ENCODE measurements at places on chromosomes 5 and 9.

GRCh38 chr5:108238936-108239887, 142.7 kb downstream of the FBXL17 start:
- H3K27me3 ChIP-seq, result no peaks in the 10 kb centered on the region
- H3K4me1 ChIP-seq, result peaks cover 2% of the 10 kb centered on the region
- H3K4me3 ChIP-seq, result no peak overlapping the region
- no peak overlapping the region for H3K27ac ChIP-seq
- H3K36me3 ChIP-seq, result no peaks in the 10 kb centered on the region

DNA sequence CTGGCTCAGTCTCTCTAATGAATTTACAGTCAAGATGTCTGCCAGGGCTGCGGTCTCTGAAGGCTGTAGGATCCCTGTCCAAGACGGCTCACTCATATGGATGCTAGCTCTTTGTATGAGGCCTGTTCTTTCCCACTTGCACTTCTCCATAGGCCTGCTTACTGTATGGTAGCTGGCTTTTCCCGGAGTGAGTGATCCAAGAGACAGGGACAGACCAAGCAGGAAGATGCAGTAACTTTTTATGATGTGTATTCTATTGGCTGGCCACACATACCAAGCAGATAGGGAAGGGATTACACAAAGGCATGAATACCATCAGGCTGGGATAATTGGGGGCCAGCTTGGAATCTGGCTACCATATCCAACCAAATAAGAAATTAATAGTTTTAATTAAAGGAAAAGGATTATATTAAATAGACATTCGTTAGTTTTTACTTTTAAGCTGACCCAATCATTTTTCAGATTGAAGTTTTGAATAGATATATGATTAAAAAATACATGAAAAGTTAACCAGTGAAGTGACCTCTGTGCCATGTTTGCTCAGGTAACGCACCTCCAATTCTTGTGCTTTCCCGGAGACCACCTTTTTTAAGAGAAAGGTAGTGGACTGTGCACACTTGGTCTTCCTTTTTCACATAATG, 20.6 kb downstream of the NSD1 start:
- no peak overlapping the region for H3K27ac ChIP-seq
- H3K4me3 ChIP-seq, result no peak overlapping the region
- no peaks in the 10 kb centered on the region for H3K4me1 ChIP-seq
- no peak for DNase-seq

GRCh38 chr5:125597338-125597737, 825.9 kb upstream of the GRAMD2B start:
- H3K27ac ChIP-seq, result no peak overlapping the region
- no peaks in the 10 kb centered on the region for H3K36me3 ChIP-seq
- peaks cover 9% of the 10 kb centered on the region for H3K4me1 ChIP-seq
- H3K27me3 ChIP-seq, result no peaks in the 10 kb centered on the region
- DNase-seq, result no peak

GRCh38 chr5:72835633-72836032, 19.2 kb downstream of the TNPO1 start:
- H3K27ac ChIP-seq, result no peak overlapping the region
- no peaks in the 10 kb centered on the region for H3K36me3 ChIP-seq
- H3K4me3 ChIP-seq, result no peak overlapping the region
- no peaks in the 10 kb centered on the region for H3K27me3 ChIP-seq
- DNase-seq, result no peak

DNA sequence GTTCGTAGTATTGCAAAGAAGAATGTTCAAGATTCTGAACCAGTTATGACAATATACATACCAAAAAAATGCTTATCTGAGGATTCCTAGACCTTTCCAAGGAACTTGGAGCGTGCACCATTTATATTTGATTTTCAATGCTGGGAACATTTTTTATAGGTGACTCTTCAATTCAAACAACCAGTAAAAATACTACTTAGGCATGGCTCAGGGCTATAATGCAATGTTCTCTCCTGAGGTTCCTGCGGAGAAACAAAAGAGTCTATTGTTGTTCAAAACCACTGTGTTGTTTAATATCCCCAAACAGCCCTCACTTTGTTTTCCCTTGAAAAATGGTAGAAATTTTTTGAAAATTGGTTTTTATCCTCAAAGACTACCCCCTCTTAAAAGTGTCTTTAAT, 335.7 kb upstream of the IZUMO3 start:
- peaks cover 16% of the 10 kb centered on the region for H3K4me1 ChIP-seq
- H3K27me3 ChIP-seq, result no peaks in the 10 kb centered on the region
- DNase-seq, result peak; percentile 24
- no peak overlapping the region for H3K4me3 ChIP-seq
- H3K27ac ChIP-seq, result no peak overlapping the region

DNA sequence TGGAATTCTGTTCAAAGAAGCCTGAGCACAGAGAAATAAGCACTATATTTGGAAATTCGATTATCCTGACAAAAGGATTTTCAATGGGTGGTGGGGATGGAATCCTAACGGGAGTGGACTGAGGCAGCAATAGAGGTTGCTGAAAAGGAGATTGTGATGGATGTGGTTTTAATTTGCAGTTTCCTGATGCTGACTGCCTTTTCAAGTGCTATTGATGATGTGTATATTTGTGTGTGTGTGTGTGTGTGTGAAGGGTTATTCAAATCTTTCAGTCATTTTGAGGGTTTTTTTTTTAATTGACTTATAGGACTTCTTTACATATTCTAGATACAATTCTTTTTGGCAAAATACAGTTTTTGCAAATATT, 614.5 kb downstream of the HINT1 start:
- no peaks in the 10 kb centered on the region for H3K36me3 ChIP-seq
- DNase-seq, result no peak

DNA sequence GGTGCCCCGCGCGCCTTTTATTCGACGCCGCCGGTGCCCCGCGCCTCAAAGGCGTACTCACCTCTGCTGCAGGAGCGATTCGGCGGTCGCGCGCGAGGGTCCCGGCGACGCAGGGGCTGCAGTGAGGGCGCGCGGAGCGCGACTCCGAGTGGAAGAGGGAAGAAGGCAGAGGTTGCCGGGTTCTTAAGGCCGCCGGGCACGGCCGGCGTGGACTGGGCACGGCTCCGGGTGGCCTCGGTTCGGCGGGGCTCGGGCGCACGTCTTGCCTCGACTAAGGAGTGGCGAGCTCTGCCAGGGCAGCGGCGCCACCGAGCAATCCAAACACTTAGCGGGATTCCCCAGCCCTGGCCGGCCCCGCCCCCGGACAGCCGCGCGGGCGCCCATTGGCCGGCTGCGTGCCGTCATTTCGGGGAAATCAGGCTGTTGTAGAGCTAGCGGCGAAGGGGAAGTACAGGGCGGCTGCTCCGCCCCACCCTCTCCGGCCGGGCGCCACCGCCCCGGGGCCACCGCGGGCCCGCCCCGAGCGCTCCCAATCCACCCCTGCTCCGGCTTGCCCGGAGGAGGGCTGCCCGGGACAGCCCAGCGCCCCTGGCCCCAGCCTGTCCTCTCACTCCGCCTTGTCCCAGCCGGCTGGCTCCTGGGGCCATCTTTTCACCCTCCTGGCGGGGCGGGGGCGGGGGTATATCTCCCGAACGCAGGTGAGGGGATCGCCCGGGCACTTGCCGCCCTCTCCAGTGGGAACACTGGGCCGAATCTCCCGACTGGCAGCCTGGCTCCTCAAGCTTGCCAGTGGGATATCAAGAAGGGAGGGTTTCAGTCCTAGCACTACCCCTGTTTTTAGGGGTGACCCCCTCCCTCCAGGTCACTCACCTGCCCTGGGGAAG, at the start of gene IRF1:
Gene IRF1, minus strand, starts transcription at position 290 of the 884 bp plus-strand sequence. CDS start 1,295 bp downstream, outside the sequence.
- peak; percentile 94 for DNase-seq
- H3K27ac ChIP-seq, result no peak within 1 kb of the TSS

GRCh38 chr5:172731680-172732074, 39.3 kb downstream of the DUSP1 start:
- H3K4me1 ChIP-seq, result no peaks in the 10 kb centered on the region
- no peak overlapping the region for H3K27ac ChIP-seq
- H3K4me3 ChIP-seq, result no peak overlapping the region
- no peak for DNase-seq
- peaks cover 2% of the 10 kb centered on the region for H3K27me3 ChIP-seq

DNA sequence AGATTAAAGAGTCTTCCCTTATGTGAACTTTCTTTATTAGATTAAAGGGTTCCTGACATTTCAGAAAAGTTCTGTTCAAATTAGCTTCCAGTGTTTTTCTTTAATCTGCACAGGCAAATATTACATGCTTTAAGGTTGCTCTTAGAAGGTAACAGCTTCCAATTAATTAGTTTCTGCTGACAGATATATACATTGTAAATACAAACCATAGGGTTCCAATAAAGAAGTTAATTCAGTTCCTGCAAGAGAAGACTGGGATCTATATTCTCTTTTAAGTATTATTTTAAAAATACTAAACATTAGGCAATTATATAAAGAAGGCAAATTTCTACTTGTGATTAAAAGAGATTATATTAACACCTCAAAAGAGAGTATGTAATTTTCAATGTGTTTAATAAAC, 795.7 kb downstream of the MAT2B start:
- no peak overlapping the region for H3K4me3 ChIP-seq
- no peak overlapping the region for H3K27ac ChIP-seq
- no peak for DNase-seq
- peaks cover 43% of the 10 kb centered on the region for H3K27me3 ChIP-seq
- peaks cover 8% of the 10 kb centered on the region for H3K4me1 ChIP-seq

DNA sequence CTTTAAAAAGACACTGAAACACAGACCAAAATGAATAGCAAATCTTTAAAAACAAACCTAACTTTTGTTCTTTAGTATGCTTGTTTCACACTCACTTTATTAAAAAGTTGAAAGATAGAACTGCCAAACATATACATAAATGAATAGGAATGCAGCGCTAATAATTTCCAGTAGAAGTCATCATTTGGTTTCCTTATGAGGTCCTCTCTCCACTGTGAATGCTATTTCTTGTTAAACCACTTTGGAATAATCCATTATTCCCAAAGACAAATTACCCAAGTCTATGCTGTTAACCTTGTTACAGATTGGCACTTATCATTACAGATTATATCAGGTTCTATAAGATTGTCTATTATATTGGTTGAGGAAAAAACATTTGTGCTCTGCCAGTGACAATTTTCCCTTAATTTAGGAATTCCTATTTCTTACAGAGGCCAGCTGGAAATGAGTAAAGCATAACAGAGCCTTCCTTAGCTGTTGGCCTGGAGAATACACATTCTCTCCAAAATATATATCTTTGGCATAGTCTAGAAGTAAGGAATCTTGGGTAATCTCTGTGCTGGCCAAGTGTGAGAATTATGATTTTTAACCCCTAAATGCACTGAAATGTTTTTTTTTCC, 29.3 kb upstream of the MINAR2 start:
- no peak overlapping the region for H3K4me3 ChIP-seq
- no peak for DNase-seq
- no peak overlapping the region for H3K27ac ChIP-seq
- H3K4me1 ChIP-seq, result no peaks in the 10 kb centered on the region
- no peaks in the 10 kb centered on the region for H3K27me3 ChIP-seq

GRCh38 chr5:176803068-176803942, 7.1 kb upstream of the UNC5A start:
- no peak overlapping the region for H3K27ac ChIP-seq
- DNase-seq, result no peak
- peaks cover 38% of the 10 kb centered on the region for H3K27me3 ChIP-seq
- H3K4me3 ChIP-seq, result no peak overlapping the region

DNA sequence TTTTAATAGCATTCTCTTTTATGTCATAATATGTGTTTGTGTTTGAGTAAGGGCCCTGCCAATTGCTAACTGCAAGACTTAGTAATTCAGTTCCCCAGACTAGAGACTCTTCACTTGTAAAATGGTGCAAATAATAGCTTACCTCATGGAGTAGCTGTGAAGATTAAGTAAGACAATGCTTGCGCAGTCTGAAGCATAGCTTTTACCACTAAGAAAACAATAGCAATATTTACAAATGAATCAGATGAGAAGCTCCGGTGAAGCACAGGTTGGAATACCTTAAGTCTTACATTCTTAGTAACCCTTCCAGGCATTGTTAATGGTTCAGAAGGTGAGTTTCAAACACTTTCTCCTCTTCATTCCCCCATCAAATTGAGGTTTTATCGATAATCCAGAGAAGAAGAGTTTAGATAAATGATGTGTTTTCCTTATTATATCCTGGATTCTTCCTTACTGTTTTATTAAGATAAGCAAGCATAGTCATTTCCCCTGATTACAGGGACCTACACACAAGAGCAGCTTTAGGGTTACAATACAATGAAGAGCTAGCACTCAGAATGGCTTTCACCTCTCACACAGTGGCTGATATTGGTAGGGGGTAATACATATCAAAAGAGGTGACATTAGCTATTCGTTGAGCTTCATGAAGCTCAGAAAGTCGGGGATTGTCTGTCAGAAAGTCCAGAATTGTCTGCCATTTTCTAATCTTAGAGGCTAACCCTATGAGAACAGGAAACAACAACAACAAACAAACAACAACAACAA, 96.4 kb upstream of the EDIL3 start:
- peaks cover 6% of the 10 kb centered on the region for H3K4me1 ChIP-seq
- no peak for DNase-seq
- no peak overlapping the region for H3K4me3 ChIP-seq
- H3K27ac ChIP-seq, result no peak overlapping the region
- H3K27me3 ChIP-seq, result no peaks in the 10 kb centered on the region

- no peak overlapping the region for H3K4me3 ChIP-seq
- H3K4me1 ChIP-seq, result no peaks in the 10 kb centered on the region
- no peaks in the 10 kb centered on the region for H3K36me3 ChIP-seq
- no peaks in the 10 kb centered on the region for H3K27me3 ChIP-seq
- no peak for DNase-seq
- H3K27ac ChIP-seq, result no peak overlapping the region
Observed at GRCh38 chr9:1201262-1201661, 151.1 kb downstream of the DMRT2 start.

- no peak overlapping the region for H3K27ac ChIP-seq
- DNase-seq, result no peak
- H3K27me3 ChIP-seq, result no peaks in the 10 kb centered on the region
- no peaks in the 10 kb centered on the region for H3K4me1 ChIP-seq
- no peak overlapping the region for H3K4me3 ChIP-seq
Observed at GRCh38 chr9:134551644-134552348, 89.8 kb upstream of the COL5A1 start.

DNA sequence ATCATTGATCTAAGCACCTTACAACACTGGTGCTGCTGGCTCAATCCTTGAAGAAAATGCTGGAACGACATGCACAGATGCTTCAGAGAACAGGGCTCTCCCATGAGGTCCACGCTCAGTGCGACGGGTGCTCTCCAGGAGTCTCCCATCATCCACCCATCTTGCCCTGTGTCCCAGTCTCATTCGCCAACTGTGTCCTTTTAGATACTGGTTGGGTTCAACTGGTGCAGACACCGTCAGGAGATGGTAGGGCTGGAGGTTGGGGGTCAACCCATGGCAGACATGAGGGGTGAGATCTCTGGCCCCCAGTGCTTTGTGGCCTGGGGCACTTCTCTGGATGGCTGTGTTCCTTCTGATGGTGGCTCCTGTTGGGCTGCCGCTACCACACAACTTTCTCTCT, 1.6 kb upstream of the OBP2B start:
- peaks cover 78% of the 10 kb centered on the region for H3K27me3 ChIP-seq
- H3K36me3 ChIP-seq, result no peaks in the 10 kb centered on the region
- no peak overlapping the region for H3K4me3 ChIP-seq
- DNase-seq, result no peak
- no peaks in the 10 kb centered on the region for H3K4me1 ChIP-seq

DNA sequence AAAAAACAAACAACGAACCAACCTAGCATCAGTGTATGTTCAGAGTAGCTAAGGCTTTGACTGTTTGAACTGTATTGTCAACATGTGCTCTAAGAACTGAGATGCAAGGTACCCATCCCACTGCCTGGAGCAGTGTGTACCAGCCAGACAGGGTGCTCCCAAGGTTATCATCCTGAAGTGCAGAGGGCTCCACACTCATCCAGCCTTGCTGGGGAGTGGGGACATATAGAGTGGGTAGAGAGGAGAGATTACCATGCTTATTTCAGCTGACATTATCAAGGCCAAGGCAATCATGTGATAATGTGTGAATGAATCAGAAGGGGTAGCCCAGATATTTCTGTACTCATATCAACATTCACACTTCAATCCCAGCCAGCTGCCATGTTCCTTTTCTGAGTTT, 68.7 kb upstream of the ZNF622 start:
- no peaks in the 10 kb centered on the region for H3K27me3 ChIP-seq
- no peak overlapping the region for H3K27ac ChIP-seq
- H3K4me1 ChIP-seq, result no peaks in the 10 kb centered on the region
- H3K36me3 ChIP-seq, result no peaks in the 10 kb centered on the region
